Central memory CD4-positive, alpha-beta T cell (primary cell): ENCODE measurements at places on chromosomes 4 and X.

- no peak for DNase-seq
These were observed 75.5 kb downstream of the ALG13 start for GRCh38 chrX:111756486-111756885.

DNA sequence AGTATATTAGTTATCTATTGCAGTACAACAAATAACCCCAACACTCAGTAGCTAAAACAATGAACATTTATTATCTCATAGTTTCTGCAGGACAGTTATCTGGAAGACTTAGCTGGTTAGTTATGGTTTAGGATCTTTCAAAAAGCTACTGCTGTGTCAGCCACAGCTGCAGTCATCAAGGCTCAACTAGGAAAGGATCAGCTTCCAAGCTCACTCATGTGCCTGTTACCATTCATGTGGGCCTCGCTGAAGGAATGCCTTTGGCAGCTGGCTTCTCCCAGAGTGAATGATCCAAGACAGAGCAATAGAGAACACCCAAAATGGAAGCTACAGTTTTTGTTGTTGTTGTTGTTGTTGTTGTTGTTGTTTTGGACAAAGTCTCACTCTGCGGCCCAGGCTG is 13.5 kb upstream of the PRSS48 start:
- no peak for DNase-seq

DNA sequence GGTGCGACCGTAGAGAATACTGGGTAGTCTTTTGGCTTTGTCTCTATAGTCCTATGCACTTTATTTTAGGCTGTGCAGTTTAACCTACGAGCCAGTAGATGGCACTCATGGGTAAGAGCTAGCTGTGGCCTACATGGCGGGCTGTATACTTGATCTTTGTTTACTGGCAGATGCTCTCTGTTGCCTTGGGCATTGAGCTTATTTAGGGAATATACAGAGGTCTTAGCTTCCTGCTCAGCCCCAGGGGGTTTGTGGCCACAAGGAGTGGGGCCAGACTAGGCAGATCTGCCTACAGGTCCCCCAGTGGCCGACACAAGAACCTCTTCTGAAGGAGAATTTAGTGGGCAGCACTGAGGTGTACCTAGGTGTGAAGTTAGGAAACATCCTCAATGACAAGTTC is 227.6 kb upstream of the HDX start:
- DNase-seq = no peak

DNA sequence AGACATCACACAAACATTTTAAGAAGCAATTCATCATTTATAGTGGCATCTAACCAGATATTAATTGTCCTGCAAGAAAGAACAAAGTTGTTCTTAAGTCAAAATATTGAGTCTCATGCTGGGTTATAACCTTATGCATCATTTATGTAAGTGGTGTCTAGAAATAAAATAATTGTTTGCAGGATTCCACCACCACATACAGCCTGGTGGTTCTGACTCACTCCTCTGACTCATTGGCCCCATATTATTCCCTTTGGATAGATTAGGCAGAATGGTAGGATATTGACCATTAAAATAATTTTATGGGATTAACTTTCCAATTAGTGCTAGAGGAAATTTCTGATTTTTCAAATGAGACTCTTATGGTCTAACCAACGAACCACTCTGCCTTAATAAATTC is 384.5 kb downstream of the GRXCR1 start:
- no peak for DNase-seq

DNA sequence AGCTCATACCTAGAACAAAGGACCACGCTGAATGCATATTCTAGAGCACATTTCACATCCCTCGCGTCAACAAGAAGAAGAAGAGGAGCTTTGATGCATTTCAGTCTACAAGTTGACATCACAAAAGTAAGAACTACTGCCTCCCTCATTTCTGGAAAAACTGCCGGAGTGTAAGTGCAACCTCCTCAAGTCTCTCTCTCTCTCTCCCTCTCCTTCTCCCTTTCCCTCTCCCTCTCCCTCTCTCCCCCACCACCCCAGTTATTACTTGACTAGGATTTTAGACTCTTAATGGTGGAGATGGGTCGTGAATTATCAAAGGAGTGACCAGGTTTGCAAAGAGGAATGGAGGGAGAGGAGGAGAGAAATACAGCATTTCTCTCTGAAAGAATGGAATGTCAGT is 1.4 kb upstream of the IRS4 start:
- no peak for DNase-seq

- no peak for DNase-seq
These were observed 624.0 kb upstream of the IGFBP7 start for GRCh38 chr4:57734104-57734670.

- DNase-seq = no peak
These were observed 50.3 kb downstream of the HMX1 start for GRCh38 chr4:8821151-8821950.

DNA sequence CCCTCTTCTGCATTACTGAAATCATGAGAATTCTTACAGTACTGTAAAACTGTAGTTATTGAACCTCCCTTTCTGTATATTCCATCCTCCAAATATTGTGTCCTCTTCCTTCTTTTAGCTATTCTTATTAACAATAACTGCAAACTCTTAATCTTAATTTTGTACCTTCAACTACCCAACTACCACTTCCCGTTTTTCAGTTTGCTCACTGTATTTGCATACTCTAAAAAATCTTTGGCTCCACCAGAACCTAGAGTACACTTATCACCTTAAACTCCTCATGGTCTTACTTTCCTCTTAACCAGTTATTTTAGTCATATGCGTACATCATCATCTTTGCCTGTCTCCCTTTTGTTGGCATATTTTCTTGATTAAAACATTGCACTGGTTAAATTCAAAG is 543.7 kb downstream of the ARAP2 start:
- DNase-seq = no peak

DNA sequence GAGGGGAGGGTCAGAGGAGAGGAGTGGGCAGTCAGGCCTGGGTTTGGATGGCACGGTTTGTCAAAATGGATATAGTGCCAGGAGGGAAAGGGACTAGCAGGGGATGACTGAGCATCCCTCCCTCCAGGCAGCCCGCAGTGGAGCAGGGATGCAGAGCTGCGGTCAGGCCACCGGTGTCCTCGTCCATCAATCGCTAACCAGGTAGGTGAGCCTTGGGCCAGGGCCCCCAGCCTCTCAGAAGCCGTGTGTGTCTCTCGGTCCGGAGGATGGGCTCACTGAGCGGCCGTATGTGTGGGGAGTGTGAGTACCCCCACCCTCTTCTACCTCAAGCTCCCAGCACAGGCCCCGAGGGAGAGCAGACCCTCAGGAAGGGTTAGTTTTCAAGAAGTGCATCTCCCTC is 538 bp upstream of the CYTL1 start:
- no peak for DNase-seq

DNA sequence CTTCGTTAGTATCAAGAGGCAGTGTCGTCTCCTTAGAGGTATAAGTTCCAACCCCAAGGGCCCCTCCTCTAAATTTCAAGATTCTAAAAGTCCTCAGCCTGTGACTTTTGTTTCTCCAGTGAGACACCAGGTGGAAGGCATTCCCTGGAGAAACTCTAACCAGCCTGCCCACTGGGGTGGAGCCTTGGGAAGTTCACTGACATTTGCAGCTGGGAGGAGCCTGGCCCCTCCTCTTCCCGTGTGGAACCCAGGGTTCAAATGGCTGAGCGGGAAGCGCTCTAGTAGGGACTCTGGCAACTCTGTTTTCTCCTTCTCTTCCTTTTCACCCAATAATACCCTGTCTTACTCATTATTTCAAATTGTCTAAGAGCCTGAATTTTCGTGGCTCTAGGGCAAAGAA is 325.0 kb downstream of the TLL1 start:
- DNase-seq = no peak

- no peak for DNase-seq
These were observed 8.8 kb downstream of the EPHA5 start for GRCh38 chr4:65661471-65661870.

GRCh38 chrX:17414027-17414658 is 39.1 kb downstream of the NHS start:
- no peak for DNase-seq

DNA sequence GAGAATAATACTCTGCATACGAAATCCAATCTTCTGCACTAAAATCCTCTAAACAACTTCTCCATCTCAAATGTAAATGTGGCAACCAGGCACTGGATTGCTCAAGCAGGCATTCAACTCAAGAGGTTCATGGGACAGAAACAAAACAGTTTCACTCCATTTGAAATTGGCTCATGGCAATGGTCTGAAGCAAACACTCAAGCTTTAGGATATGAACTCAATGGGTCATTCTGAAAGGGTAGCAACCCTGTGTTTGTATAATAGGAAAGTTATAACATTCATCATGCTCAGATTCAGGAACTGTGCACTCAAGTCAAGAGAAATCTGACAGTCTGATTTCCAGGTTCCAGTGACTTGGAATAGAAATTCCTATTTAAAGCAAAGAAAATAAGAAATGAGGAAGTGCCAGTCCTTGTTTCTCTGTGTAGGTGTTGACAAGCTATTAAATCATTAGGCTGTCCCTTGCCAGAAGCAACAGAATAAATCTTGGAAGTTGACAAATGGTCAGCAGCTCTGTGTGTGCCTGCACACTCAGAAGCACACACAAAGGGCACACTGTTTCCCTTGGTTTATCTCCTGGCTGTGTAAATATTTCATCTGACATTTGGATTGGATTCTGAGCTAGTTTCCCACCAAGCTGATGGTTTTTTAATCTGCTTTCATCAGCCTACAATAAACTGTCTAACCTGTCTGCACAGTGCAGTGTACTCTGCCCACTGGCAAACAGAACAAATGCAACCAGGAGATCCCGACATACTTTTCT is 75.9 kb upstream of the CITED1 start:
- DNase-seq = no peak

DNA sequence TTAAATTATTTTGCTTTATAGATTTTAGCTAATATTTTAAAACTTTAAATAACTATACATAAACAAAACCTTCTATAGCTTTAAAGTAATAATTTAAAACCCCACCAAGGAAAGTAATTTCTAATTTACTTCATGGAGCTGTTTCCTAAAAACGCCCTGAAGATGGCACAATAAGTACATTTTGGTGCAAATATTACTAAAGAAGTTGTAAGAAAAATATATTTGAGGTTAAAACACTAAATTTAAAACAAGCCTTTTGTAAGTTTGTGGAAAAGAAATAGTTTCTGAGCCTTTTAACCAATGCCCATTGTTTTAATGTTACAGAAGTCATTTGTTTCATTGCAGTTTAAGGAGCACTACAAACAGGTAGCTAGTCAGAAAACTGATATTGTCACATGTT is 137.4 kb upstream of the AGA start:
- no peak for DNase-seq

GRCh38 chr4:76963131-76963750 is 13.7 kb downstream of the SEPTIN11 start:
- DNase-seq = no peak

DNA sequence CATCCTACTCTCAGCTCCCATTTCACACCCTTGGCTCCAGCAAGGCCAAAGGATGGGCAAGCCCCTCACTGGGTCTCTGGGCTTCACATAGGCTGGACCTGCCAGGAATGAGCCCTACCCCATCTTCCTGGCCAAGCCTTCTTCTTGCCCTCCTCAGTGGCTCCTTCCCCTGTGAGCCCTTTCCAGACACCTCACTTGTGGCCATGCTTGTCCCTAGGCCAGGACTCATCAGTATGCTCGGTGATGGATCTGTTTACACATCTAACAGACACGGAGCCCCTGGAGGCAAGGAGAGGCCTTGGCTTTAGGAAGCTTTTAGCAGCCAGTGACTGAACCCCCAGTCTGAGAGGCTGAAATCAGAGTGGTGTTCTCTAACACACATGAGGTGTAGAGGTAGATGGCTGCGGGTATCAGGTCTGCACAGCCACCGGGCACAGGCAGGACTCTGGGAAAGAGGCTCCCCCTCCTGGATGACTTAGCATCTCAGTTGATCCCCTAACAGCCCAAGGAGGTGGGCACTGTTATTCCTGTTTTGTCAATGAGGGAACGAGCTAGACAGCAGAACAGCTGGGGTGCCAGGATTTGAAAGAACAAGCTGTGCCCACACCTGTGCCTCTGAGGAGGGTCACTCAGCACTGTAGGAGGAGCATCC is 44.8 kb downstream of the PPP2R2C start:
- DNase-seq = no peak

DNA sequence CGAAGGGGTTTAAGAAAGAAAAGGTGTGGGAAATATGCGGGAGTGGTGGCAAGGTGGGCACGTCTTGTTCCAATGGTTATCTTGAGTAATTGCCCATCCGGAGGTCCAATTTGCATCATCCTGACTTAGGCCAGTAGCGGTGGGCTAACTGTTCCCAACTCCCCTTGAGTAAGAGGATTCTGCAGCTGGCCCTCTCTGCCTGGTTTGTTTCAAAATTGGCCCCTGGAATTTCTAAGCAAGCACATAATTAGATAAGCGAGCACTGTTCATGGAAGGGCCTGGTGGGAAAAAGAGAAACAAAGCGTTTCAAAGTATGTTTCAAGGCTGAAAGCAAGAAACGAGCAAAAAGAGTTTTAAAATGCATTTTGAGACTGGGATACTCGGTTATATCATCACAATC is 198.2 kb downstream of the CEP135 start:
- no peak for DNase-seq

- DNase-seq = peak; percentile 33
These were observed 34.2 kb downstream of the FAM193A start for GRCh38 chr4:2570551-2571222.

GRCh38 chrX:102604327-102604726 is 5.0 kb downstream of the ARMCX5 start:
- no peak for DNase-seq

- DNase-seq = no peak
These were observed 1180.2 kb downstream of the FAM133A start for GRCh38 chrX:94854251-94854650.

DNA sequence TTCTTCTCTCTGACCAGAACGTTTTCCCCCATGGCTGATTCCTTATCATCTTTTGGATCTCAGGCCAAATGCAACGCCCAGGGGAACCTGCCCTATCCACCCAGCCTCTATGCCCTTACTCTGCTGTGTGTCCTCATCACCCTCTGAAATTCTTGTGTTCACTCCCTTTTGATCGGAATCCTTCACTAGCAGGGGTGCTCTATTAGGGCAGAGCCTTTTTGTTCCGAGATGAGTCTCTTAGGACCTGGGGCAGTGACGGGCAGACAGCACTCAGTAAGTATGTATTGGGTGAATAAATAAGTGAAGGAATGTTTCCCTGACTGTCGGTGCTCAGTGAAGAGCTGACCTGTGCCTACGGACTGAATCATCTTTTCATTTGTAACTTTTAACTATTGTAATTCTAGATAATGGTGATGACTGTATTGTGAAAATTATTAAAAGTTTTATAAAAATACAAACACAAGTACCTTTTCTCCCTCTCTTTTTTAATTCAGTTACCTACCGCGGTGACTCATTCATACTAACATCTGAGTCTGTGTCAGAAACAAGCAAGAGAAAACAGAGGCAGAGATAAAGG is 4.8 kb upstream of the TENM3 start:
- no peak for DNase-seq
